COR-L47 (cell line): ENCODE measurements at places on chromosomes 11 and 22.

- DNase-seq = peak; percentile 23
Measured at GRCh38 chr11:58923300-58923788, 15.9 kb upstream of the GLYATL1 start.

DNA sequence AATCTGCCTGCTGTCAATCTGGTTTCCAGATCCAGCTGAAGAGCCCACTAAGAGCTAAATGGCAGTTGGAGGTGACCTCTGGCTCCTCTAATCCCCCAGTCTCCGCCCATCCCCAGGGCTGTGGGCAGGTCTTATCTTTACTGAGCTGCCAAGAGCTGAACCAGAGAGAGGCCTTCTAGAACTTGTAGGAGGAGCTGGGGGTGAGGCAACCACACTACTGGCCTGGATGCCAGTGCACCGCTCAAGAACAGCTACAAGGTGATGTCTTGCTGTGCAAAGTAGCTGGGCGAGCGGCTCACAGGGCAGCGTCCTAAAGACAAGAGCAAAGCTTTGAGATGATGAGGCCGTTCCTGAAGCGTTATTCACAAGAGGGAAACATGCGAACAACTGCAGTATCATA, 374.6 kb downstream of the CTTN start:
- no peak for DNase-seq

DNA sequence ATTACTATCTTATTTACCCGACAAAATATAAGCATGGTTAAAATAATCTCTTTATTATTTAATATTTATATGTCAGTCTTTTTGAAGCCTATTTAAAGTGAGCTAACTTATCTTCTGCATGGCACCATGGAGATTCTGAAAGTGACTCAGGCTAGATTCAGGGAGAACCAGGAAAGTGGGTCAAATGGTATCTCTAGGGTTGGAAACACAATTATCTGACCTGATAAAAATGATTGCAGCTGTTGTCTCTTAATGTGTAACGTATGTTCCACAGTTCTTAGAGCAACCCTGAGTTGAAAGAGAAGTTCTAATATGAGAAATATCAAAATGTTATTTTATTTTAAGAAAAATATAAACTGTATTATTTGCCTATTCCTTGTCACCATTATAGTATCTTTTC, 143.1 kb upstream of the CARD18 start:
- no peak for DNase-seq

- peak; percentile 93 for DNase-seq
Measured at GRCh38 chr11:112024773-112025678, at the start of gene DLAT. Gene DLAT, plus strand, starts transcription at chr11:112025408. Its CDS starts 65 bp downstream, at chr11:112025473.

GRCh38 chr11:119332111-119332765, 2.1 kb upstream of the RNF26 start:
- no peak for DNase-seq

GRCh38 chr11:134392953-134393615, 19.0 kb downstream of the B3GAT1 start:
- no peak for DNase-seq

DNA sequence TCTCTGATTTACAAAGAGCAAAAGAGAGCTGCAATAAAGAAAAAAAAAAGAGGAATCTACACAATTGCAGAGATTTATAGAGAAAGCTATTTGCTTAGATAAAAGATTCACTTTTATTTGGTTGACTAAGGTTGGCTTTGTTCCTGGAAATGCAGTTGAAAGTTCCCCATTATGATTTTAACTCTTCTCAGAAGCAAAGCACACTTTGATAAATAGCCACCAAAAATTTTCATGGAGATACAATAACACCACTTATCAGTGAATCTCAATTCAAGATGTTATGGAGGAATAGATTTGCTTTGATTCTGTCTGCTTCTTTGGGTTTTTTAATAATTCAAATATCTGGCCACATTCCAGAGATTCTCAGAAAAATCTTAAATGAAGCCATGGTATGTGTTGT, 88.5 kb upstream of the ANO3 start:
- no peak for DNase-seq

- DNase-seq = no peak
Measured at GRCh38 chr22:19619144-19620009, 94.9 kb upstream of the SEPTIN5 start.

- DNase-seq = no peak
Measured at GRCh38 chr22:50150161-50151129, 20.1 kb upstream of the PANX2 start.

DNA sequence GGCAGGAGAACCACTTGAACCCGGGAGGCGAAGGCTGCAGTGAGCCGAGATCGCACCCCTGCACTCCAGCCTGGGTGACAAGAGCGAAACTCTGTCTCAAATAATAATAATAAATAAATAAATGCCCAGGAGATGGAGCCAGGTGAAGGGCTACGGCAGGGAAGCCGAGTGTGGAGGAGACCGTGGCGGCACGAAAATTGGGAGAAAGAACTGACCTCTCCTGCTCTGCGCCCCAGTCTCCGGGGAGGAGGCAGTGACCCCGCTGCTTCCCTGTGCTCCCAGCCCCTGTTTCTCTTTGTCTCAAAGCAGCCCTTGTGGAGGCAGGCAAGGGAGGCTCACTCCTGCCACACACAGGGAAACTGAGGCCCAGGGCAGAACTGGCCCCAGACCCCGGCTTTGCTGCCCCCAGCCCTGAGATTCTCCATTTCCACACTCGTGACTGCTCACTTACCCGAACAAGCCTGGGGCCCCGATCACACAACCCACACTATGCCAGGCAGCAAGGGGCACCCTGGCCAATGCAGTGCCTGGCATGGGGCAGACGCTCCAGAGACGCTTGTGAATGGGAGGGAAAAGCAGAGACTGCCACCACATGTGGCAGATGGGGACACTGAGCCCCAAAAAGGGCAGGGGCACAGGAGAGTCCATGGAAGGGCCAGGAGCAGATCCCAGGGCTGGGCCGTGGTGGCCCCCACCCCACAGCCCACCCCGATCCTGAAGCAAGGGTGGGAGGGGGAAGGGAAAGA, 80.4 kb upstream of the PRR5 start:
- no peak for DNase-seq

- no peak for DNase-seq
Measured at GRCh38 chr11:14645015-14645912, 1.7 kb downstream of the PDE3B start.

- no peak for DNase-seq
Measured at GRCh38 chr11:116932181-116932580, 94.8 kb upstream of the APOA1 start.

GRCh38 chr22:24156141-24156912, 25.0 kb upstream of the SUSD2 start:
- peak; percentile 16 for DNase-seq
